ENCODE measurements at places on chromosomes 2 and 18.

GRCh38 chr18:22822024-22822423 is 111.1 kb upstream of the RBBP8 start:
- no peak overlapping the region for H3K4me3 ChIP-seq
- H3K36me3 ChIP-seq, result no peaks in the 10 kb centered on the region
- H3K27me3 ChIP-seq, result no peaks in the 10 kb centered on the region
- no peaks in the 10 kb centered on the region for H3K4me1 ChIP-seq
- DNase-seq, result no peak

DNA sequence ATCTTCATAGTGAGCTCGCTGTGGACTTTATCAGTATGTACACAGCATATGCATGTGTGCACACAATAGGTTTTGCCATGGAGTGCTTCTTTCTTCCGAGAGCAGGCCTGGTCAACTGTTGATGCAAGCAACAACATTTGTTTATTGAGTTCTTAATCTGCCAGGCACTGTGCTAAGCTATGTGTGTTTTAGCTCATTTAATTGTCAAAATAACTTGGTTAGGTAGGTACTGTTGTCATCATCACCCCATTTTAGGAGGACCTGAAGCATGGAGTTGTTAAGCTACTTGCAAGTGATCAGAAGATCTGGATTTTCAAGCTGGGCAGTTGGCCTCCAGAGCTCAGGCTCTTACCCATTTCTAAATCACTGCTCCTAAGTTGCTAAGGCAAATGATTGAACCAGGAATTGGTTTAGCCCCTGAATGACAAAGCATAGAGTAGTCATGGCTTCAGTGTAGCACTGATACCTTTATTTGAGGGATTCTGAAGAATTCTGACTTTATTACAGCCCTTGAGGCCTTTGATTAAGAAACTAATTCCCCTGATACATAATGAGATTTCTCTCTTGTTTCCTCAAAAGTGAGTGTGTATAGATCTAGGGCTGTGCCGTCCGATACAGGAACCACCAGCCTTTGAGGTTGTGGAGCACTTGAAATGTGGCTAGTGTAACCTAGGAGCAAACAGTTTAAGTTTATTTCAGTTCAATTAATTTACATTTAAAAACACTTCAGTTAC is 132.9 kb downstream of the FMNL2 start:
- peaks cover 4% of the 10 kb centered on the region for H3K4me1 ChIP-seq
- no peaks in the 10 kb centered on the region for H3K36me3 ChIP-seq
- H3K27ac ChIP-seq, result peak overlapping the region; percentile 24
- H3K4me3 ChIP-seq, result peak overlapping the region; percentile 20

GRCh38 chr2:42910645-42911405 is 118.4 kb upstream of the HAAO start:
- no peak overlapping the region for H3K4me3 ChIP-seq
- no peaks in the 10 kb centered on the region for H3K36me3 ChIP-seq

DNA sequence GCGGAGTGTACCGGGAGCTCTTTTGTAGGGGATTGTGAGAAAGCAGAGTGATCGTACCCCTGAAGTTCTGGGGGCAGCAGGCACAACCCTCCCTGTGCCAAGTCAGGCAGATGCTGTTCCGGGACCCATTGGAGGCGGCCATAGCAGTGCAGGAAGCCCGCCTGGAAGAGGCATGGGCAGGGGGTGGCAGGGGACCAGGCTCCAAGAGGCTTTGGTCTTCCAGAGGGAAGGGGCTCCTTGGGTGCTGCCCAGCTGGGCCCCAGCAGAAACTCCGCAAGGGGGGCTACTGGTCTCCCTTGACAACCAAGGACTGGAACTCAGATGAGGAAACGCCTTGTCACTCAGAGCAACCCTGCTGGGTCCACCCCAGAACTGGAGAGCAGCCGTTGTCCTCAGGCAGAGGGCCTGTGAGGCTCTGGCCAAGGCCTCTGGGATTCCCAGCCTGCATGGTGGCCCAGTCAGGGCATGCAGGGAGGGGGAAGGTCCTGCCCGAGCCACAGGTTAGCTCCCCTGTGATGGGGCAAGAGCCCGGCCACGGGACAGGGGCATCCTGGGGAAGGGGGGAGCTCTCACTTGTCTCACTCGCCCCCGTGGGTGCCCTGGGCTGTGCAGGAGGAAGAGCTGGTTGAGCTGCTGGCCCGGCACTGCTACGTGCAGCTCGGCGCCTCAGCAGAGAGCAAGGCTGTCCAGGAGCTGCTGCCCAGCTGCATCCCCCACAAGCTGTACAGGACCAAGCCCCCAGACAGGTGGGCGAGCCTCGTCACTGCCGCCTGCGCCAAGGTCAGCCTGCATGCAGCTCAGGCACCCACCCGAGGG is 21.0 kb upstream of the GPR17 start:
- H3K4me1 ChIP-seq, result no peaks in the 10 kb centered on the region
- H3K27me3 ChIP-seq, result no peaks in the 10 kb centered on the region
- DNase-seq, result no peak
- no peak overlapping the region for H3K4me3 ChIP-seq

- no peak overlapping the region for H3K4me3 ChIP-seq
- H3K4me1 ChIP-seq, result no peaks in the 10 kb centered on the region
- H3K27ac ChIP-seq, result no peak overlapping the region
- DNase-seq, result no peak
Observed at GRCh38 chr18:74967438-74967837, 241.5 kb downstream of the PTGR3 start.

DNA sequence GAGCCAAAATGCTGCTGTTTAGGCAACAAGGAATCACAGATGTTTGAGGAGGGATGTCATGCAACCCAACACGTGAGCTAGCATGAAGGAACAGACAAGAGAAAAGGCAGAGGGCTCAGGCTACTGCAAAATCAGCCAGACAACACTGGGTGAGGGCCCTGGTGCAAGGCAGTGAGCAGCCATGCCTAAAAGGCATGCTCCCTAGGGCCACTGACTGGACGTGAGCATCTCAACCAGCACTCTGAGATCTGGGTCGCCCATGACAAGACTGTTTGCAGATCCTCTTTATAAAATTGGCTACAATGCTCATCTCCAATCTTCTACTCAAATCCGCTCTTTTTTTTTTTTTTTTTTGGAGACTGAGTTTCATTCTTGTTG is 49.1 kb downstream of the KIAA2012 start:
- no peaks in the 10 kb centered on the region for H3K36me3 ChIP-seq
- H3K27me3 ChIP-seq, result no peaks in the 10 kb centered on the region
- H3K27ac ChIP-seq, result no peak overlapping the region
- no peaks in the 10 kb centered on the region for H3K4me1 ChIP-seq

- no peaks in the 10 kb centered on the region for H3K27me3 ChIP-seq
- peaks cover 3% of the 10 kb centered on the region for H3K4me1 ChIP-seq
- DNase-seq, result no peak
- H3K4me3 ChIP-seq, result no peak overlapping the region
- peaks cover 67% of the 10 kb centered on the region for H3K36me3 ChIP-seq
Observed at GRCh38 chr2:99325384-99325783, 10.7 kb downstream of the TXNDC9 start.

GRCh38 chr2:3470856-3471737 is 48.2 kb downstream of the ADI1 start:
- no peak overlapping the region for H3K4me3 ChIP-seq
- H3K27ac ChIP-seq, result peak overlapping the region; percentile 90
- no peak for DNase-seq
- no peaks in the 10 kb centered on the region for H3K27me3 ChIP-seq

- no peak overlapping the region for H3K4me3 ChIP-seq
- peaks cover 17% of the 10 kb centered on the region for H3K4me1 ChIP-seq
- H3K27ac ChIP-seq, result no peak overlapping the region
- peak; percentile 70 for DNase-seq
- H3K36me3 ChIP-seq, result no peaks in the 10 kb centered on the region
Observed at GRCh38 chr2:216773072-216773471, 77.7 kb upstream of the IGFBP5 start.

DNA sequence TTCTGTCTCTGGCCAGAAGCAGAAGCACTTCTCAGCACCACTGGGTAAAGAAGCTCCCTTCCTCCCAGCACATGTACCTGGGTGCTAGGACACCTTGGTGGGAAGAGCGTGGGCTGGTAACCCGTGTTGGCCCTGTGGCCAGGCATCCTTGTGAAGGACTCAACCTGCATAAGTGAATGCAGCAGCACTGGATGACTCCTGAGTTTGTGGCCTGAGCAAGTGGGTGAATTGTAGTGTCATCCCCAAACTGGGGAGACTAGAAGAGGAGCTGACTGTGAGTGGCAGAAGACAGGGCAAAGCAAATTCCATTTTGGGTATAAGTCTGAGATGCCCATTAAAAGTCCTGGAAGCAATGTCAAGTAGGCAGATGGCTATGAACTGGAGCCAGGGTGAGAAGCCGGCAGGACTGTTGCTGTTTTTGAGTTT is 63.4 kb downstream of the STAT1 start:
- no peak overlapping the region for H3K4me3 ChIP-seq
- H3K36me3 ChIP-seq, result no peaks in the 10 kb centered on the region
- H3K27ac ChIP-seq, result no peak overlapping the region

- H3K27ac ChIP-seq, result no peak overlapping the region
- no peaks in the 10 kb centered on the region for H3K4me1 ChIP-seq
- no peaks in the 10 kb centered on the region for H3K36me3 ChIP-seq
- no peak for DNase-seq
Observed at GRCh38 chr2:145927131-145927950, 1407.4 kb upstream of the ZEB2 start.

DNA sequence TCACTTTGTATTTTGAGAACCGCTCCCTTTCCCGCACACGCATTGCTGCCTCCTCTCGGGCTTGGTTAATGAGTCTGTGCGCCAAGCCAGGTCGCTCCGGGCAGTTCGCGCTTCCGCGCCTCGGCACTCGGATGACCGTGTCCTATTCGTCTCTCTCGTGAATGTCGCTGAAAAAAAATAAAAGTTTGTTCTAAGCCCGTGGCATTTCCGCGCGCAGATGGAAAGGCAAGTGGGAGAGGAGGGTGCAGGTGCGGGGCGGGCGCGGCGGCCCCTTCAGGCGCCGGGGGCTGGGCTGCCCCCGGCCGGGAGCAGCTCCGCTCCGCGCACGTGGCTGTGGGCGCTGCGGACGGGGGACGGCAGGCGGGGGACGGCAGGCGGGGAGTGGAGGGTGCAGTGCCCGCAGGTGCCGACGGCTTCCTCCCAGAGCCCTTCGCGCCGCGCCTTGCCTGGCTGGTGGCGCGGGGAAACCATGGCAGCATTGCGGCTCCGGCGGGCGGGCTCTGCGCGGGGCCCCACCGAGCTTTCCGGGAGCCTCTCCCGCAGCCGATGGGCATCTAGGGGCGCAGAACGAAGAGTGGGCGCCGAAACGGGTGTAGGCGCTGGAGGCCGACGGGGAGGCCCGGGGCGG is 159.6 kb upstream of the SIX2 start:
- peak overlapping the region; percentile 70 for H3K4me3 ChIP-seq
- H3K27ac ChIP-seq, result peak overlapping the region; percentile 57
- no peak for DNase-seq
- no peaks in the 10 kb centered on the region for H3K27me3 ChIP-seq
- no peaks in the 10 kb centered on the region for H3K4me1 ChIP-seq

DNA sequence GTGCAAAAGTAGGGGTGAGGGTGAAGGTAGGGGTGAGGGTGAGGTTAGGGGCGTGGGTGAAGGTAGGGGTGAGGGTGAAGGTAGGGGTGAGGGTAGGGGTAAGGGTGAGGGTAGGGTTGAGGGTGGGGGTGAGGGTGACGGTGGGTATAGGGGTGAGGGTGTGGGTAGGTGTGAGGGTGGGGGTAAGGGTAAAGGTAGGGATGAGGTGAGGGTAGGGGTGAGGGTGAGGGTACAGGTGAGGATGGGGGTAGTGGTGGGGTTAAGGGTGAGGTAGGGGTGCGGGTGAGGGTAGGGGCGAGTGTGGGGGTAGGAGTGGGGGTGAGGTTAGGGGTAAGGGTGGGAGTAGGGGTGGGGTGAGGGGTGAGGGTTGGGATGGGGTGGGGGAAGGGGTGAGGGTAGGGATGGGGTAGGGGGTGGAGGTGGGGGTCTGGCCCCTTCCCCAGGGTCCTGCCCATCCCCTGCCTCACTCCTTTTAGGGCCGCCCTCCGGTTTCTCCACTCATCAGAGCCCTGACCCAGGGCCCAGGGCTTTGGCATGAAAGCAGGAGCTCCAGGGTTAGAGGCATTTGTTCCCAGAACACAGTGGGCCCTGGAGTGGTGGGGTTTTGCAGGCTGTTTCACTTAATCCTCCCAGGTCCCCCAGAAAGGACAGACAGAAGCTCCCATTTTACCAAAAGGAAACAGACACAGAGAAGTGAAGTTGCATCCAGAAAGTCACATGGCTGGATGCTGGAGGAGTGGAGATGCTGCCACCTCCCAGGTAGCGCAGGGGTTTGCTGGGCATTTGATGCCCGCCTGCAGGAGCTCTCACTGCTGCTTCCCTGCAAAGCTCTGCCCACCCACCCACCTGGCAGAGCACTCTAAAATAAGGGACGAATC is 26.9 kb downstream of the SNORC start:
- H3K4me3 ChIP-seq, result no peak overlapping the region
- no peaks in the 10 kb centered on the region for H3K36me3 ChIP-seq
- no peak for DNase-seq
- H3K27me3 ChIP-seq, result no peaks in the 10 kb centered on the region

- H3K4me3 ChIP-seq, result no peak overlapping the region
- H3K36me3 ChIP-seq, result no peaks in the 10 kb centered on the region
- no peaks in the 10 kb centered on the region for H3K27me3 ChIP-seq
- H3K27ac ChIP-seq, result no peak overlapping the region
Observed at GRCh38 chr2:59691518-59692190, 861.8 kb downstream of the BCL11A start.

All from ascending aorta (tissue), 2 donors.